ENCODE measurements at places on chromosomes 11 and 22.
A peak's percentile ranks its signal among the peaks of the same experiment; 100 is the strongest.

- DNase-seq, result no peak
- H3K27me3 ChIP-seq, result no peaks in the 10 kb centered on the region
- H3K36me3 ChIP-seq, result no peaks in the 10 kb centered on the region
- H3K4me1 ChIP-seq, result no peaks in the 10 kb centered on the region
Measured at GRCh38 chr11:69277074-69277809, 16.7 kb upstream of the MYEOV start.

DNA sequence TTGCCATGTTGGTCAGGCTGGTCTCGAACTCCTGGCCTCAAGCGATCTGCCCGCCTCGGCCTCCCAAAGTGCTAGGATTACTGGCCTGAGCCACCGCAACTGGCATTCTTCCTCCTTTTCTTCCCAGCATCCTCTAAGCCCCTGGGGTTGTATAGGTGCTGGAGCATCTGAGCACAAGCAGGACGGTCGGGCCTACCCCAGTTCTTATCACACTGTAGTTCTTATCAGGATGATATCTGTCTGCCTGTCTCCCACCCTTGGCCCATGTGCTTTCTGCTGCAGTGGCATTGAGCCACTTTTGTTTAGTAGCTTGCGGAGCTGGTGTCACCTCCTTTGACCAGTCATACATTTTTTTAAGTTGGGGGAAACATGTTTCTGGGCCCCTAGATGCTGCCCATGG lies 1.9 kb downstream of the RHOD start:
- DNase-seq, result no peak
- no peak overlapping the region for H3K4me3 ChIP-seq
- H3K36me3 ChIP-seq, result no peaks in the 10 kb centered on the region
- peaks cover 10% of the 10 kb centered on the region for H3K27me3 ChIP-seq
- peaks cover 9% of the 10 kb centered on the region for H3K4me1 ChIP-seq

DNA sequence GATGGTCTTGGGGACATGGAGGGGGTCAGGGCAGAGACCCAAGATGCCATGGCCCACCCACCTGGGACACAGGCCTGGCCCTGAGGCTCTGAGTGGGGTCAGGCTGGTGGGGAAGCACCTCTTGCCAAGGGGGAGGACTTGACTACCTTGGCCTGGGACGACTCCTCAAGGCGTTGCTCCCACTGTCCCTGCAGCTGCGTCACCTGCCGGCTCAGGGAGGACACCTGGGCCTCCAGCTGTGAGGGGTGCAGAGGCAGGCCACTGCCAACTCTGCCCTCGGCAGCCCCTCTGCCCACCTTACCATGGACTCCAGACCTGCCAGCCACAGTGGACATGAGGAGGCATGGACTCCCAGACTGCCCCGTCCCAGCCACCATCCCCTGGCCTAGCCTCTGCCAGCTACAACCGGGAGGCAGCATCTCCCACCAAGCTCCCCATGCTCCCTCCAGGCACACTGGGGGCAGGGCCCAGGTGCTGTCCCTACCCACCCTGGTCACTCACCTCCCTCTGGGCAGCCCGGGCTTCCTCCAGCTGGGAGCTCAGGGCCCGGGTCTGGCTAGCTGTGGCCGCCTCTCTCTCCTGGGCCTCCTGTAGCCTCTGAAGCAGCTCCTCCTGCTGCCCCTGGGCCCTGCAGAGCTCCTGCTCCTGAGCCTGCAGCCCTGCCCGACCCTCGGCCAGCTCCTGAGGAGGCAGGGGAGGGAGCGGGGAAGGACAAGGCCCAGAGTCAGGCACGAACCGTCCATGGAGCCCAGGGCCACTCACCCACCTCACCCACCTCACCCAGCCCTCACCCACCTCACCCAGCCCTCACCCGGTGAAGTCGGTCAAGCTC lies 8.6 kb downstream of the CDC42BPG start:
- no peak for DNase-seq
- H3K27ac ChIP-seq, result no peak overlapping the region
- H3K4me3 ChIP-seq, result no peak overlapping the region
- H3K27me3 ChIP-seq, result no peaks in the 10 kb centered on the region

DNA sequence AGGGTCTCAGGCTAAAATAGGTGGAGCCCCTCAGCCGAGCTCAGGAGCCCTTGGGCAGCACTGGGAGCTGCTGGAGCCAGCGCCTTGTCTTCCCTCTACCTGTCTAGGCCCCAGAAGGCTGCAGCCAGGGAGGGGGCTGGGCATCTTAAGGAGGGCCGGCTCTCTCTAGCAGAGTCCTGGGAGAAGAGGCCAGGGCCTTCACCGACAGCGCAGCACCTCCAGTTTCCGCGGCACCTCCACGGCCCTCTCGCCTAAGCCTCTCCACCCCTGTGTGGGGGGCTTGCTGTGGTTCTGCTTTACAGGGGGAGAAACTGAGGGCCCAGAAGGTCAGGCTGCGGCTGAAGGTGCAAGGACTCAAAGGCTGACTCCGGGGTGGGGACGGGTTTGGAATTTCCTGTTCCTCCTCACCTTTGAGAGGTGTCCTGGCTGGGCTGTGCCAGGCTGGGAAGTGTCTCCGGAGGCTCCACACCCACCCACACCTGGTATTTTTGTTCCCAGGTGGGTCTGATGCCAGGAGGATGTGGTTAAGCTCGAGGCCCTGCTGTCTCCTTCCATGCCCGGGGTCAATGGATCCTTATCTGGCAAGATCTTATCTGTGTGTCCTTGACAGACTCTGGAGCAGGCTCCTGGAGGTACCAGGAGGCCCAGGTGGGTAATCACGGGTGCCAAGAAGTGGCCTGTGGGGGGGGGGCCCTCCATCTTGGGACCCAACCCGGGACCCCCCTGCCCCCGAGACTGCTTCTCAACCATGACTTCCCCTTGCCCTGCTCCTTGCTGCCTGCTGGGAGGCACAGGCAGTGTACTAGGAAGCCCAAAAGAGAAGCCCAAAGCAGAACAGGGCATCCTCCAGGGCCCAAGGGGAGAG lies 95.3 kb upstream of the FGF3 start:
- peaks cover 45% of the 10 kb centered on the region for H3K27me3 ChIP-seq
- peaks cover 9% of the 10 kb centered on the region for H3K4me1 ChIP-seq
- no peak overlapping the region for H3K4me3 ChIP-seq
- H3K27ac ChIP-seq, result no peak overlapping the region
- peaks cover 2% of the 10 kb centered on the region for H3K36me3 ChIP-seq
- no peak for DNase-seq

DNA sequence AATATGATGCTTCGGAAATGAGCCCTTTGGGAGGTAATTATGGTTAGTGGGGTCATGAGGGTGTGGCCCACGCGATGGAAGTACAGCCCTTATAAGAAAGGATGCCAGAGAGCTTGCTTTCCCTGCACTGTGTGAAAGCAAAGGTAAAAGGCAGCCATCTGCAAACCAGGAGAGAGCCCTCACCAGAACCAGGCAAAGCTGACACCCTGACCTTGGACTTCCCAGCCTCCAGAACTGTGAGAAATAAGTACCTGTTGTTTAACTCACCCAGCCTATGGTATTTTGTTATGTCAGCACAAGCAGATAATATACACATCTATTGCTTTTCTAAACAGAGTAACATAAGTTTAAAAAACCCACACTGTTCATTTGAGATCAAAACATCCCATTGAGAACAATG lies 50.7 kb downstream of the SYN3 start:
- no peaks in the 10 kb centered on the region for H3K4me1 ChIP-seq
- peaks cover 5% of the 10 kb centered on the region for H3K36me3 ChIP-seq
- no peak overlapping the region for H3K4me3 ChIP-seq
- H3K27me3 ChIP-seq, result peaks cover 21% of the 10 kb centered on the region

DNA sequence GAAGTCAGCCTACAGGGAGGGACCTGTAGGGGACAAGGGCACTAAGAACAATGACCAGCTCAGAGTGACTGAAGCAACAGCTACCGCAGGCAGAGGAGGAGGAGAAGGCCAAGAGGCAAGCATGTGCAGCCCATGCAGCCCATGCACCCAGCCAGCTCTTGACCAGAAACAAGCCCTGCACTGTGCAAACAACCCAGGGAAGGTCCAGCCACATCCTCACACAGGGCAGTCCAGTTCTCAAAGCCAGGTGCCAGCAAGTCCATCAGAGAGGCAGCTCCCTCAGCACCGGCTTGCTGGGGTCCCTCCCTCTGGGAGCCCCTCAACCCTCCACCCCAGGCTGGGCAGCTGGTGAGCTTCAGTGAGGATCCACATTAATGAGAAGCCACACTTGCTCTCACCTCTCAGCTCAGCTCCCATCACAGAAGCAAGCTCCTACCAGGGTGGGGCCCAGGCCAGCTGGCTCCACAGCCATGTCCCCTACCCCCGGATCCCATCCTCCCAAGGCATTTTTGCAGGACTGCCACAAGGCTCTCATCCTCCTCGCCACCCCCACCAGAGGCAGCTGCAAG lies 7.1 kb downstream of the DGCR2 start:
- H3K4me1 ChIP-seq, result peaks cover 66% of the 10 kb centered on the region
- peak overlapping the region; percentile 87 for H3K27ac ChIP-seq
- H3K36me3 ChIP-seq, result no peaks in the 10 kb centered on the region

DNA sequence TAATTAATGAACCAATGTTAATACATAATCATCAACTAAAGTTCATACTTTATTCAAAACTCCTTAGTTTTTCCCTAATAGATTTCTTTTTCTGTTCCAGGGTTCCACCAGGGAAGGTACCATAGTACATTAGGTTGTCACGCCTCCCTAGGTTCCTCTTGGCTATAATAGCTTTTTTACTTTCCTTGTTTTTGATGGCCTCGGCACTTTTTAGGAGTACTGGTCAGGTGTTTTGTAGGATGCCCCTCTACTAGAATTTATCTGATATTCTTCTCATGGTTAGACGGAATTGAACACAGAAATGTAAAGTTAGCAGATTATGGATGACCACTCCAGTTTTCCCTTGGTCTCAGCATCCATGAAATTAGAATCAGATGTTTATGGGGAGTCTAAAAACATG lies 34.0 kb downstream of the PARVA start:
- no peak overlapping the region for H3K27ac ChIP-seq
- no peak overlapping the region for H3K4me3 ChIP-seq
- H3K27me3 ChIP-seq, result peaks cover 43% of the 10 kb centered on the region
- no peak for DNase-seq
- H3K36me3 ChIP-seq, result no peaks in the 10 kb centered on the region
- peaks cover under 1% of the 10 kb centered on the region for H3K4me1 ChIP-seq

DNA sequence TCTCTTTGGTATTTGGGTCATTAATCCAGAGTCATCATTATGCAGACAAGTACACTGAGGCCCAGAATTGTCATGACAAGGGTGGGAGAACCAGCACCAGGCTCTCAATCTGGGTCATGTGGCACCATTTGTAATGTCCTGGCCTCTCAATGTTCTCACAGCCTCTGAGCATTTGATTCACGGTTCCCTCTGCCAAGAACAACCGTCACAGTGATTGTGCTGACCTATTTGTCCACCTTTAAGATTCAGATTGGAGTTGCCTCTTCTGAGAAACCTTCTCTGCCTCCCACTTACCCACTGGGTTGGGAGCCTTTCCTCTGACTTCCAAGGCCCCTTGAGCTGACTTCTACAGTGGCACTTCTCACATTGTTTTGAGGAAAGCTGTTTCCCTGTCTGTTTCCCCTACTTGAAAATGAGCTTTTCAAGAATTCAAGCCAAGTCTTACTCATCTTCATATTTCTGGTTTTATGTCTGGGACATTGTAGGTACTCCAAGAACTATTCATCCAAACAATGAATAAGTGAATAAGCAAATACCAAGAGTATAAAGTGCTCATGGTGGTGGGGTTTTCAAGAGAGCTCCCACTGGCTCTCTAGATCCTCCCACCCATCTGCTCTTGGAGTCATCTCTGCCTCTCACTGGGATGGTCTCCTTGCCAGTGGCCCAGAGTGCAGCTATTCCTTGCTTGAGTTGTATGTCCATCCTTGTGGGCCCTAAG lies 126.4 kb upstream of the E2F8 start:
- H3K27me3 ChIP-seq, result peaks cover 30% of the 10 kb centered on the region
- H3K27ac ChIP-seq, result no peak overlapping the region
- no peaks in the 10 kb centered on the region for H3K36me3 ChIP-seq
- DNase-seq, result no peak
- no peaks in the 10 kb centered on the region for H3K4me1 ChIP-seq

DNA sequence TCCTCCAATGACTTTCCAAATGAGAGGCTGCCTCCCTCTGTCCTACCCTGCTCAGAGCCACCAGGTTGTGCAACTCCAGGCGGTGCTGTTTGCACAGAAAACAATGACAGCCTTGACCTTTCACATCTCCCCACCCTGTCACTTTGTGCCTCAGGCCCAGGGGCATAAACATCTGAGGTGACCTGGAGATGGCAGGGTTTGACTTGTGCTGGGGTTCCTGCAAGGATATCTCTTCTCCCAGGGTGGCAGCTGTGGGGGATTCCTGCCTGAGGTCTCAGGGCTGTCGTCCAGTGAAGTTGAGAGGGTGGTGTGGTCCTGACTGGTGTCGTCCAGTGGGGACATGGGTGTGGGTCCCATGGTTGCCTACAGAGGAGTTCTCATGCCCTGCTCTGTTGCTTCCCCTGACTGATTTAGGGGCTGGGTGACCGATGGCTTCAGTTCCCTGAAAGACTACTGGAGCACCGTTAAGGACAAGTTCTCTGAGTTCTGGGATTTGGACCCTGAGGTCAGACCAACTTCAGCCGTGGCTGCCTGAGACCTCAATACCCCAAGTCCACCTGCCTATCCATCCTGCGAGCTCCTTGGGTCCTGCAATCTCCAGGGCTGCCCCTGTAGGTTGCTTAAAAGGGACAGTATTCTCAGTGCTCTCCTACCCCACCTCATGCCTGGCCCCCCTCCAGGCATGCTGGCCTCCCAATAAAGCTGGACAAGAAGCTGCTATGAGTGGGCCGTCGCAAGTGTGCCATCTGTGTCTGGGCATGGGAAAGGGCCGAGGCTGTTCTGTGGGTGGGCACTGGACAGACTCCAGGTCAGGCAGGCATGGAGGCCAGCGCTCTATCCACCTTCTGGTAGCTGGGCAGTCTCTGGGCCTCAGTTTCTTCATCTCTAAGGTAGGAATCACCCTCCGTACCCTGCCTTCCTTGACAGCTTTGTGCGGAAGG lies 2.9 kb downstream of the APOC3 start:
- H3K27ac ChIP-seq, result no peak overlapping the region
- H3K4me1 ChIP-seq, result peaks cover 8% of the 10 kb centered on the region
- no peaks in the 10 kb centered on the region for H3K36me3 ChIP-seq
- DNase-seq, result no peak

- H3K27me3 ChIP-seq, result no peaks in the 10 kb centered on the region
- DNase-seq, result no peak
- no peak overlapping the region for H3K27ac ChIP-seq
- H3K4me1 ChIP-seq, result no peaks in the 10 kb centered on the region
- H3K36me3 ChIP-seq, result no peaks in the 10 kb centered on the region
Measured at GRCh38 chr11:79406376-79406775, 34.5 kb downstream of the TENM4 start.

DNA sequence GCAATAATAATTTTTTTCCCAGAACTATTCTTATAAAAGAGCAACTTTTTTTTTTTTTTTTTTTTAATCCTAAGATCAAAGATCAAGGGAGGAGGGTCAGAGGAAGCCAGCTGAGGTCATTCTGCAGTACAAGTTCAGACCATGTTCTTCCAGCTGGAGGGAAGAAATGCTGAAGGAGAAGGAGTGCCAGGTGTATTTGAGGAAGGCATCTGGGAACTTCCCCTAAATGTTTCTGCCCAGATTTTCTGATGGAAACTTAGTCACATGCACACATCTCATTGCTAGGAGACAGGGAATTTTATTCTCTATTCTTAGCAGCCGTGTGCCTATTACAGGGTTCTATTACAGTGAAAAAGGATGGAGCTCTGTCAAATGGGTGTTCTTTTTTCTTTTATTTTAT lies 208.4 kb downstream of the ARHGAP42 start:
- no peaks in the 10 kb centered on the region for H3K4me1 ChIP-seq
- no peak for DNase-seq
- H3K27ac ChIP-seq, result no peak overlapping the region
- no peaks in the 10 kb centered on the region for H3K36me3 ChIP-seq

Measured in T-helper 17 cell (primary cell).